Posterior cingulate gyrus (tissue), 11 donors: ENCODE measurements at places on chromosomes 5 and 9.
A peak's percentile ranks its signal among the peaks of the same experiment; 100 is the strongest.

- DNase-seq, result no peak
Measured at GRCh38 chr9:99127356-99128132, 22.6 kb downstream of the TGFBR1 start.

DNA sequence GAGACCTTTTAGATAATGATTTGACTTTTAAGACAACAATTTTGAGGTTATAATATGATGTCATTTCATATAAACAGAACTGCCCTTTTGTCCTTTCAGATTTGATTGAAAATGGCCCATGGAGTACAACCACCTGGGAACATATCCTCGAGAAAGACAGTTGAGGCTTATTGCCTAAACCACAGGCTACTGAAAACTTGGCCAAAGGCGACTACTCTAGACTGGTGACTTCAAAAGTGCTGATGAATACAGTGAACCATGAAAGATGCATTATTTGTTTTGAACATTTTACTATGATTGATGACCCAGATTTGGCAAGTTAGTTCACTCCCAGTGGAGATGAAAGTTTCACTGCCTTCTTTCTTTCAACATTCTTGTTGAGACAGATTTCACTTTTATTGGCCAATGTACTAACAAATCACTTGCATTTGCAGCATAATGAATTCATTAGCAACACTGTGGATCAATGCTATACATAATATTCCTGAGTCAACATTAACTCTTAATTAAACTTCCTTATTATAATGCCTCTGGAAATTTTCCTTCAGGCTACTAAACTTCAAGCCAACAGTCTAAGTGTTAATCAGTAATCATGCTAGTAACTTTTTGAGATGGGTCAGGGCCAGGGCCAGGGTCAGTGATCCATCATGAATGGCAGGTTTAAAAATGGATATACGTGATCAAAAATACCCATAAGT, 480.3 kb downstream of the RAB3C start:
- no peak for DNase-seq

DNA sequence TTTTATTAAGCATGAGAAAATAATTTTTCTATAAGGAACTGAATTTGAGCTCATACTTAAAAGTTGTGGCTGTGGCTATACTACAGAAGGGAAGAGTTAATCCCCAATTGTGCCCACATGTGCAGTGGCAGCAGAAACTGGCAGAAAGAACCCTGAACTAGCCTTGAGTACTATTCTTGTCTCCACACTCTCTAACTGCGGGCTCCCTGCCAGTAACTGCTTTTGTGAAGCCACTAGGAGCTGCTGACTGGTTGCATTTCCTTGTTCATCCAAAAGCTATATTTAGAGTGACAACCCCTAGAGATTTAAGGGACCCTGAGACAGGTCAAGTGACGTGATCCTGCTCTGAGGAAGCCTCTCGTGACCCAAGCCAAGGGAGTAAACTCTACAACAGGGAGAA, 238.6 kb downstream of the ELAVL2 start:
- DNase-seq, result peak; percentile 46

- no peak for DNase-seq
Measured at GRCh38 chr5:133266966-133267365, 215.2 kb downstream of the HSPA4 start.

GRCh38 chr9:114860187-114860586, 54.3 kb upstream of the TNFSF15 start:
- no peak for DNase-seq

DNA sequence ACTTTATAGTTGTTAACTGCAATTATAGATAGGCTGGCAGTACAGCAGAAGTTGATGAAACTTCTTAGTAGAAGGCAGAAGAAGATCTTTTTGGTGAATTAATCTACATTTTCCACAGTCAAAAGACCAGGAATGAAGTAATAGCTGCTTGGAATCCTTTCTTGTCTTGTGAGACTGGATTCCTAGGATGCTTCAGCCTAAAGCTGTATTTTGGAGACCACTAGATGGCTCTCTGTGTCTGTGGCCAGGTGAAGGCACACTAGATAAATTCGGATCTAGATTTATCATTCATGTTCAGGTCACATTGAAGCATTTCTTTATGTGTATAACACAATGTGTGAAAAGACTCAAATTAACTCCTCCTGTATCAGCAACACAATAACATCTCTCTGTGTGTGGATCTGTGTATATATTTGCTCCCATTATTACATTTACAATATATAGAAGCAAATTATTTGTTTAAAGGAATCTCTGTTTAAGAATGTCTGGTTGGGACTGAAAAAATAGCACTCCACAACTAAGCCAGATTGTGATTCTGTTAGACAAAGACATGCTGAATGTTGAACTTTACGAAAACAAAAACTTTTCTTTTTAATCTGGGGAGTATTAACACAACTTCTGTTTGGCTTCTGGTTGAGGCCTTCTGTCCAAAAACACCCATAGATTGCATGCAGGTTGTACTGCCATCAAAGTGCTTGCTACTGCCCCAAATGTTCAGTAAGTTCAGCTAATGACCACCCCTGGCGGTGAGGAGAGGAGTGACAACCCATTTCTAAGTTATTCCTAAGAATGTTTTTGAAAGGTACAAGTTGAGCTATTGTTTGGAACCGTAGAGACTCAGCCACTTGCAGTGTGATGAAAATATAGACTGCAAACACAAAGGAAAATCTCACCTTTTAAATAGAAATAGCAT, 10.6 kb downstream of the GRIN3A start:
- no peak for DNase-seq

DNA sequence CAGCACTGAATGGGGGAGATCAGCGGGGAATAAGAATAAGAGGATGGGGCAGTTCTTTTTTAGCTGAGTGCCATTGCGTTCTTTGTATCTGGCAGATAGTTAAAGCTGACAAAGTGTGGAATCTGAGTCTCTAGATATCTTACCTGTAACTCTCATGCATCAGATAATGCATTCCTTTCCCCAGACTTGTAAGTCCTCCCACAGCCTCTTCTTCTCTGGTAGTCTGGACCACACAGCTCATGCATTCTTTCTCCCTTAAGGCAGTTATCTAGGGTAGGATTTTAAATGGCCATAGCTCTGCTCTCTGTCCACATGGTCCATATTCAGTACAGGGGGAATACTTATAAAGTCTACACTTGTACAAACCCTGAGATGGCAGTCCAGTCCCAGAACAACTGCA, 54.0 kb upstream of the FGF10 start:
- no peak for DNase-seq

GRCh38 chr9:136267261-136268111, 21.9 kb upstream of the QSOX2 start:
- DNase-seq, result peak; percentile 81

DNA sequence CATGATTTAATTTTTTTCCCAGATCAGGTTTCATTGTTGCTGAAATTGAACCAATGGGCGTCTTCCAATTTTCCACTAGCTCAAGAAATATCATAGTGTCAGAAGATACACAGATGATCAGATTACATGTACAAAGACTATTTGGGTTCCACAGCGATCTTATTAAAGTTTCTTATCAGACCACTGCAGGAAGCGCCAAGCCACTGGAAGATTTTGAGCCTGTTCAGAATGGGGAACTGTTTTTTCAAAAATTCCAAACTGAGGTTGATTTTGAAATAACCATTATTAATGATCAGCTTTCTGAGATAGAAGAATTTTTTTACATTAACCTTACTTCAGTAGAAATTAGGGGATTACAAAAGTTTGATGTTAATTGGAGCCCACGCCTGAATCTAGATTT, 251.6 kb downstream of the ADGRV1 start:
- DNase-seq, result no peak

- DNase-seq, result no peak
Measured at GRCh38 chr5:111463311-111463710, 49.0 kb downstream of the STARD4 start.

DNA sequence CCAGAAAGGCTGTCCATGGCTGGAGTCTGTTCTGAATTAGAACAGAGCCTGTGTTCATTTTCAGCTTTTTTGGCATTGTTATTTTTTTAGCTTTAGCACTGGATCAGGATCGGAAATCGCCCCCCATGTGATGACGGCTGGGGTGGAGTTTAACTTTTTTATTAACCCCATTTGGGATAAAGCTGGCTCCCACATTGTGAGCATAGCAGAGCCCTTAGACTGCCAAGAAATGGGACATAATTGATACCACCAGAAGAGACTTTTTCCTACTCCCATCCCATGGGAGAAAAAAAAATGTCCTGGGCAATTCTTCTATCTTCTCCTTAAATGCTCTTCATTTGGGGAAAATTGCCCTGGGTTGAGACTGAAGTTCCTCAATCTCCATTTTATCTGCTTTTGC, 52.4 kb downstream of the SLIT3 start:
- no peak for DNase-seq

GRCh38 chr9:3708751-3709150, 182.9 kb upstream of the RFX3 start:
- DNase-seq, result no peak

DNA sequence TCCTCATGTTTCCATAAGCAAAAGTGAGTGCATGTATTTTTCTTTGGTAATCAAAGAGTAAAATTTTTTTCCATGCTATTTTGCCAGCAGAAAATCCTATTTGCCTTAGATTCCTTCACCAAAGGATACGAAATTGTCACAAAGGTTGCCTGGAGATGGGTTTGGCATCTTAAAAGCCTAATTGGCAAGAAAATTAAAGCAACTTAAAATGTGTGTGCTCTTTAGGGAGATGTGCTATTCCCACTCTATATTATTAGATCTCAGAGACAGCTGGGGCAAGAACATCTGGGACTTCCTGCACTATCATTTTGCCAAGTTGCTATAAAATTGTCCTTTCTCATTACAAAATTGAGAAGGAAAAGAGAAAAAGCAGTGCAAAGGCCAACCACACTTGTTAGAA, 146.1 kb downstream of the PLCXD3 start:
- DNase-seq, result no peak

GRCh38 chr9:79583952-79584654, 12.3 kb downstream of the TLE4 start:
- no peak for DNase-seq

DNA sequence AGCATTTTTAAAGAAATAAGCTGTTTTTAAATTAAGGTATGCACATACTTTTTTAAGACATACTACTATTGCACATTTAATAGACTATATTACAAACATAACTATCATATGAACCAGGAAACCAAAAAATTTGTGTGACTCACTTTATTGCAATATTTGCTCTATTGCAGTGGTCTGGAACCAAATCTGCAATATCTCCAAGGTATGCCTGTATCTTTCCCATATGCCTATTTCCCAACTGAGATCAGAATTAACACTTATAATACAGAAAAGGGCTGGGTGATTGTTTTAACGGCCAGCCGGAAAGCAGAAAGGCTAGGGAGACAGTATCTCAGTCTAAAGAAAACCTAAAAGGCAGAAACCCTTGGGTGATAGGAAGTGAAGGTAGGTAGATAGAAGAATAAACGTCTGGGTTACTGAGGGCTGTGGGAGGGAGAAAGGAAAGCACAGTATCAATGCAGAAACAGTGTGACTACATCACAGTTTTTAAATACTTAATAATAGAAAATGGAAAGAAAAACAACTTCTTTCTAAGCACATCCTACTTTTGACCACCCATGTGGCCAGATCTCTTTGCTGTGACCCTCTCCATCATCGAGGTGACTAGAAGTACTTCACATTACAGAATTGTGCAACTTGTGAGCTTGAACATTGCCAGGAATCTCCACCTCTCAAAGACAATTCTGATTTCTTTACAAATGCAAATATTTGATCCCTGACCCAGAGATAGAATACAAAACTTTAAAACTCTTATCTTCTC, 126.4 kb downstream of the LPAR1 start:
- DNase-seq, result no peak

GRCh38 chr5:9499498-9499876, 46.4 kb downstream of the SEMA5A start:
- DNase-seq, result no peak

GRCh38 chr5:135589152-135589551, 10.4 kb upstream of the CXCL14 start:
- DNase-seq, result no peak

GRCh38 chr5:107323536-107323935, 347.2 kb downstream of the EFNA5 start:
- no peak for DNase-seq

DNA sequence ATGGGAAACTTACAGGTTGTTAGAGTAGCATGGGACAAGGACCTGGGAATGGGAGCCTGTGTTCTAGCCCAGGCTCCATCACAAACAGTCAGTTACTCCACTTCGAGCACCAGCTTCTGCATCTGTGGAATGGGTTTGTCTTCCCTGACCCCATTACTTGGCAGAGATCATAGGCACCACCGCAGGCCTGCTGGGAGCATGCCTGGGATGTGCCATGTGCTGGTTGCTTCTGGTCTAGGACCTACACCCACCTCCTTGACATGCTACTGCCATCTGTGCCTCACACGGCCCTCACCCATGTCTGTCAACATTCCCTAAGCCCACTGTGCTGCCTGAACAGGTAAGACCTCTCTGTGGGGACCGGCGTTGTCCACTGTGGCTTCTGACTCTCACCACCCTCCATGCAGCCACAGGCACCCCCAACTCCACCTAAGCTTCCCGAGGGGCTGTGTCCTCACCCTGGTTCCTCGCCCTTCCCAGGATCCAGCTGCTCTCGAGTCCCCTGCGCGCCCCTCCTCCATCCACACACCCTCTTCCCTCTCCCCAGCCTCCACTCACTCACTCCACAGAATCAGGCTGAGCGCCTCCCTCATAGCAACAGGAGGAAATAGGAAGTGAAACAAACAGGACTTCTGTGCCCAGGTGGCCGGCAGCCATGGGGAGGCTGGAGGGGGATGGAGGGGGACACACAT, 85.9 kb upstream of the FAM120A start:
- no peak for DNase-seq

- DNase-seq, result no peak
Measured at GRCh38 chr9:134833294-134833880, 47.2 kb upstream of the FCN2 start.

- DNase-seq, result peak; percentile 75
Measured at GRCh38 chr5:39224196-39224761, 4.9 kb upstream of the FYB1 start.

- peak; percentile 87 for DNase-seq
Measured at GRCh38 chr5:173573126-173573960, 43.1 kb downstream of the BOD1 start.

DNA sequence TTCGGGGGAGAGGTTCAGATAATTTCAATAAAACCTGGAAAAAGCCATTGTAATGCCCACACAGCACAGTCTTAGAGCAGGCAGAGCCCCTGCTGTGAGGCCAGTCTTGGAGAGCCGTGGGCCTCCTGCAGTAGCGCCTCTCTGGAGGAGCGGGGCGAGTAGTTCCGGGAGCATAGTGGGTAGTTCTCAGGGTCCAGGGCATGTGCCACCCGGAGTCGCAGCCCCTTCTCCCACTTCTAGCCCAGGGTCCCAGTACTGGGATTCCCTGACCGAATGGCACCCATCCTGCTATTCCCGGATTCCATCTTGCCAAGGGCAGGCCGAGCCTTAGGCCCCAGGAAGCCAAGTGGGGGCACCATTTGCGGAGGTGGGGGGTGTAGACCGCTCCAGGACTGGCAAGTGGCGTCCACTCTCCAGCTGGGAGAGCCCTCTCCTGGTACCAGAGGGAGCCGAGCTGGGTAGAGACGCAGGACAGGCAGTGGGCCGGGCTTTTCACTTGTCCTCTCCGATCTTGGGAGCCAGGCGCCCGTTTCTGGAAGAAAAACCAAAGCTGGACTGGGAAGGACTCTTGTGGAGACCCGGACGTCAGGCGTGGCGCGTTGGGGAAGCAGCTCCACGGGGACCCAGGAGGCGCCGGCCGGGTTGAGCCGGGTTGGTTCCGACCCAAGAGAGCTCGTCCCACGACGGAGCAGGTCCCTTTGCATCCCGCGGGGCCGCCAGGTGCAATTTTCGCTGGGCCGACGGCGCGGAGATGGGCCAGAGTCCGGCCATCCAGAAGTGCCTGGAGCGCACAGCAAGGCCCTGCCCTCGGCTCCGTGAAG, 12.1 kb downstream of the PROP1 start:
- no peak for DNase-seq

GRCh38 chr5:172593721-172594235, 47.3 kb upstream of the NEURL1B start:
- DNase-seq, result no peak
